ENCODE measurements at places on chromosomes 7 and 10.

- no peak for DNase-seq
Observed at GRCh38 chr7:7522421-7522820, 13.3 kb downstream of the COL28A1 start.

GRCh38 chr10:105734479-105734878, 1093.4 kb downstream of the SORCS3 start:
- DNase-seq, result no peak

DNA sequence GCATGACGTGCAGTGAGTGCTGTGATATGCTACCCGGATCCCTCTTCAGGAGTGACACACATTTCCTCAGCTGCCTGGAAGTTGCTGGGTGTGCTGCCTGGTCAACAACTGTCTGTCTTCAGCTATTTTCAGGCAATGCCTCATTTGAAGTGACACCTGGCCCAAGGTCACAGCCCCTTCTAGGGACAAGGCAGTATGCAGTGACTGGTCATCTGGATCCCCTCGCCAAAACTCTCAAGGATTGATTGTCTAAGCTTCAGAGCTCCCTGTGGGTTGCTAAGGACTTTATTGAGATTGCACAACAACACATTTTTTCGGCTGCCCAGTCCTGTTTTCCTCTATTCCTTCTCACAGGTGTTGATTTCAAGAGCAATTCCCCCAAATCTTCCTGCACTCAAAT, 108.8 kb downstream of the GNAI1 start:
- no peak for DNase-seq

DNA sequence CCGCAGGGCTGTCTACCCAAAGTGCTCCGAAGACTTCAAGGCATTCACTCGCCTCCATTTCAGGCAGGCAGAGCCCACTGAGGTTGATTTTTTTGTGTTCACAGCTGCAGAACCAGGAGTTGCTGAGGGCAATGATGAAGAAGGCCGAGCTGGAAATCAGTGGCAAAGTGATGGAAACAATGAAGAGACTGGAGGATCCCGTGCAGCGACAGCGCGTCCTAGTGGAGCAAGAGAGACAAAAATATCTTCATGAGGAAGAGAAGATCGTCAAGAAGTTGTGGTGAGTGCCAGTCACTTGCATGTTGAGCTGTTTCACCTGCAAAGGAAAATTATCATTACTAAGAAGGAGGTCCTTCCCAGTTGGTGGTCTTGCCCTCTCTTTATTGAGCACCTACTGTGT, 210.5 kb downstream of the ARHGAP21 start:
- DNase-seq, result no peak

GRCh38 chr7:142569851-142570250, 179.4 kb upstream of the PRSS1 start:
- no peak for DNase-seq

Measured in bone marrow (tissue), 2 donors.